ENCODE measurements at places on chromosomes 13 and 19.

GRCh38 chr19:45576682-45577081, 7.9 kb downstream of the OPA3 start:
- no peak for DNase-seq

GRCh38 chr19:33862981-33863380, 66.3 kb downstream of the KCTD15 start:
- no peak for DNase-seq

DNA sequence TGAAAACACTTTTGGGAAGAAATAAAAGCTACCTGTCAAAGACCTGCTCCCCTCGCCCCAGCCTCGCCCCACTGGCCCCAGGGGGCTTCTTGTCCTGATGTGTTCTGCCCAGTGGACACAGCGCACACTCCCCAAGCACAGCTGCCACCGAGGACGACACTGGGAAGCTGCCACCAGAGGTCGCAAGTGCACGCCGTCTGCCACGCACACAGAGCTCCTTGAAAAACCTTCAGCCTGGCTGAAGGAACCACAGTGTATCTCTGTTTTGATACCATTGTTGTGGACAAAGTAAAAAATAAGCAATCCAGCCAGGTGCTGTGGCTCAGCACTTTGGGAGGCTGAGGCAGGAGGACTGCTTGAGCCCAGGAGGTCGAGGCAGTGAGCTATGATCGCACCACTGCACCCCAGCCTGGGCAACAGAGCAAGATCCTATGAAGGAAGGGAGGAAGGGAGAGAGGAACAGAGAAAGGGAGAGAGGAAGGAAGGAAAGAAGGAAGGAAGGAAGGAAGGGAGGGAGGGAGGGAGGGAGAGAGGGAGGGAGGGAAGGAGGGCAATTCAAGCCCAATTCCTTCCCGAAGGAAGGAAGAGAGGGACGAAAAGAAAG, 57.3 kb downstream of the CEBPG start:
- peak; percentile 82 for DNase-seq

DNA sequence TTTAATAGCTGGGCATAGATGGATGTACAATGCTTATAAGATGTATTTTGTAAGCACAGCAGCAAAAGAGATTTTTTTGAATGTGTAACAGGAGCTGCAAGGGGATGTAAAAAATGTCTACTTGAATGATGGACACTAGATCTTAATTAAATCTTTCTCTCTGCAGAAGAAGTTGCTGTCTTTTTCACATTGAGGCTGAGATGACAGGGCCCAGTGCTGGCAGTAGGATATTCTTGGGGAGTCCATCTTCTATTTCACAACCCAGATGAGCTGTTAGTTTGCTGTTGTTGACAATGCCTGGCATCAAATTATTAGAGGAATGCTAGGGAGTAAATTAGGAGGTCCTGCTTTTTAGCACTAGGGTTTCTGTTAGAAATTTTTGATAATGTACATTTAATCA, 698.7 kb downstream of the SLITRK5 start:
- no peak for DNase-seq

DNA sequence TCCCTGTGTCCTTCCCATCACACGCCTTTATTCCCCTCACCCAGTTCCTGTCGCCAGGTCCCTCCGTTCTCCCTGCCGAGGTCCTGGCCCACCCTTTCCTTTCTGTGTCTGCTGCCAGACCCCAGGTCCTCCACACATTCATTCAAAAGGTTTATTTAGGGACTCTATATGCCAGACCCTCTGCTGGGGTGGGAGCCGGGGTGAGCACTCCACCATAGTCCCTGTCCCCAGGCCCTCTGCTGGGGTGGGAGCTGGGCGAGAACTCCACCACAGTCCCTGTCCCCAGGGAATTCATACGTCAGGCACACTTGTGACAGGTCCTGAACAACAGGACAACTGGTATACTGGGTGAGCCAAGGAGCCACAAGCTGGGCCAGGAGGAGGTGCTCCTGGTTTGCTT, 34.4 kb upstream of the TUBGCP3 start:
- DNase-seq, result no peak

DNA sequence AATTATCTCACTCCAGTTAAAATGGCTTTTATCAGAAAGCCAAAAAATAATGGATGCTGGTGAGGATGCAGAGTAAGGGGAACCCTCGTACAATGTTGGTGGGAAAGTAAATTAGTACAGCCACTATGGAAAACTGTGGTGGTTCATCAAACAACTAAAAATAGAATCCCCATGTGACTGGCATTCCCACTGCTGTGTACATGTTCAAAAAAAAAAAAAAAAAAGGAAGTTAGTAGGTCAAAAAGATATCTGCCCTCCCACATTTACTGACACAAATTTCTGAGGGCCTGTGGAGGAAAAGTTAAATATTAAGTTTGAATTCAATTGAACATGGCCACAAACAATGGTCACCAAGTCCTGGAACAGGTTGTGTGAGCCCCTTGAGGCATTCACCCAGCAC, 9.8 kb upstream of the ZSCAN5A start:
- no peak for DNase-seq

GRCh38 chr13:37460166-37460565, 138.4 kb downstream of the POSTN start:
- DNase-seq, result no peak

DNA sequence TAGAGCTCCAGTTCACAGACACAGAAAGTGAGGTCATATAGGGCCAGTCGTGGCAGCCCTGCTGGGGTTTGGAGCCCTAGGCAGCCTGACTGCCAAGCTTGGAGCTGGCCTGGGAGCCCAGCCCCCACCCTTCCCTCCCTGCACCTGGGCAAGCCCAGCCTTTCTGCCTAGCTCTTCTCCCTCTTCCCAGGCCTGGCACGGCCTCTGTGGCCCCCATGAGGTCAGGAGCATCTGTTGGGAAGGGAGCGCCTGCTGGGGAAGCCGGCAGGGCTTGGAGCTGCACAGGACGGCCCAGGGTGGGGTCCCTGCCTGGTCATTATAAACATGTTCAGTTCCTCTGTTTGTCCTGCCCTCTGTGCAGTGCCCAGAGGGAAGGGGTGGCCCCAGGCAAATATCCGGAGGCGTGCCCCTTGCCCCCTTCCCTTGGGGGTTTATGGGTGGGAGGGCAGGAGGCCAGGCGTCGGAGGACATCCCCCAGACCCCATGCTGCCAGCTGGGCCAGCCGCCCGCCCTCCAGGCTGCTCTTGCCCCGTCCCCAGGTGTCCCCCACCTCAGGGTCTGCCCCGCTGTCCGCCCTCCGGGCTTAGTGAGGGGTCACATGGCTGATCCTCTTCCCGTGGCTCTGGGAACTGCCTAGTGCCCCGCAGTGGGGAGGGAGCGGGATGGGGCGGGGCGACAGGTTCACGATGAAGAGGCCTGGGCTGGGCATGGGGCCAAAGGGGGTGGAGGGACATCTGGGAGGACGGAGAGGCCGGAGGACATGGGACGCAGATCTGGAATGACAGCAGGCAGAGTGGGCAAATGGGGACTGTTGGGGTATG, 30.0 kb upstream of the NCCRP1 start:
- no peak for DNase-seq

GRCh38 chr13:73861136-73861535, 273.1 kb downstream of the KLF12 start:
- no peak for DNase-seq

DNA sequence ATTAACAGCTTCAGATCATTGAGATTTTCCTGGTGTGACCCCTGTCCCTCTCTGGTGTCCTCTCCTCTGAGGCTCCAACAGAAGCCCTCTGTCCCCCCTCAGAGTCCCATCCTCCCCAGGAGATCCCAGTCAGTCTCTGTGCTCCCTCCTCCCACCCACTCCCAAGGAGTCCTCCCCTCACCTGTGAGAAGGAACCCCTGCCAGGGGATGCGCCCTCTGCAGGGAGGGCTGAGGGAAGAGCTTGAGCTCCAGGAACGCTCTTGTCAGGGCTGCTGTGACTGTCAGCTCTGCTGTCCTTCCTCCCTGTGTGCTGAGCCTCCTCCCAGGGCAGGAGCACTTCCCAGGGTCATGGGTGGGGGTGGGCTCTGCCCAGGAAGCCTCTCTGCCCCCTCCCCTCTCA, 33.2 kb downstream of the CEACAM8 start:
- no peak for DNase-seq

Measured in AG08396 (cell line).